ENCODE measurements at places on chromosomes 1 and 21.

DNA sequence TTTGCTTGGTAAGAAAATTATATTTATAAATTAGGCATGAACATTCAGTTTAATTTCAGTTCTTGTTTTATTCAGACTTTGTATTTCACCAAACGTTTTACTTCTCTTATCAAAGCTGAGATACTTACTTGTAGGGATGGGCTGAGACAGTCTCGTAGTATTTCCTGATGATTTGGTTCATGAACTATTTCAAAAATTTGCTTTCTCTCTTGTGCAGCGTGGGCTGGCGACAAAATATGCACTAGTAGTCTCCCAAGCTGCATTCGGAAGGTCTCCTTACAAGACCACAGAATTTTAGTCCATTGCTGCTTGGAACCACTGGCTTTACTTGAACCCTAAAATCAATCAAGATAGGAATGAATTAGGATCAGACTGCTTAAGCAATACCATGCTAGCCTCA lies 91.7 kb upstream of the GNG4 start:
- peak; percentile 31 for DNase-seq

GRCh38 chr1:13494025-13494424 lies 19.8 kb downstream of the LRRC38 start:
- DNase-seq: no peak

DNA sequence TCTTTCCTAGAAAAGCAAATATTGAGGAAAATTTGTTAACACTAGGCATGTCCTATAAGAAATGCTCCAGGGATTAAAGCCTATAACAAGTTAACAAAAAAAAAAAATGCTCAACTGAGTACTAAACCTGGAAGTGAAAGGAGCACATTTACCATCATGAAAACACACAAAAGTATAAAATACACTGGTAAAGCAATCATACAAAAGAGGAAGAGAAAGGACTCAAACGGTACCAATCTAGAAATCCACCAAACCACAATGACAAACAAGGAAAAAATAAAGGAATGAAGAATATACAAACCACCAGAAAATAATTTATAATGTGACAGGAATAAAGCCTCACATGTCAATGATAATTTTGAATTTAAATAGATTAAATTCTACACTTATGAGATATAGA lies 21.2 kb downstream of the CD1E start:
- no peak for DNase-seq

- DNase-seq: peak; percentile 52
These were observed 30.2 kb downstream of the PRDX6 start for GRCh38 chr1:173507205-173507846.

DNA sequence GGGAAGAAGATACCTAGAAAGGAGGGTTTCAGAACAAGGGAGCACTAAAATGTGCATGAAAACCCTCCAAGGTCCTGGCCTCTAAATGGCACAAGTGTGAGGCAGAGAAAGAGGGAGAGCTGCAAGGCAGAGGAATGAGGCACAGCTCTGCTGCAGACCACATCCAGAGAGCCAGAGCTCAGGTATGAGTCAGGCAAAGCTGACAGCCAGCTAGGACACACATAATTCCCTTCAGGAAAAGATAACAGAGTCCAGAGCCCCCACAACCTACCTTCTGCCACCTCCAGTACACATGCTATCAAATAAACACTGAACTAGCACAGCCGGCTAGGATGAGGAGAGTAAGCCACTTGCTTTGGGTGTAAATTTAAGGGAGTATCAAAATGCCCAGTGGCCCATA lies 62.2 kb downstream of the HSF2BP start:
- DNase-seq: peak; percentile 66

GRCh38 chr1:93734999-93735398 lies 53.4 kb upstream of the BCAR3 start:
- DNase-seq: no peak

DNA sequence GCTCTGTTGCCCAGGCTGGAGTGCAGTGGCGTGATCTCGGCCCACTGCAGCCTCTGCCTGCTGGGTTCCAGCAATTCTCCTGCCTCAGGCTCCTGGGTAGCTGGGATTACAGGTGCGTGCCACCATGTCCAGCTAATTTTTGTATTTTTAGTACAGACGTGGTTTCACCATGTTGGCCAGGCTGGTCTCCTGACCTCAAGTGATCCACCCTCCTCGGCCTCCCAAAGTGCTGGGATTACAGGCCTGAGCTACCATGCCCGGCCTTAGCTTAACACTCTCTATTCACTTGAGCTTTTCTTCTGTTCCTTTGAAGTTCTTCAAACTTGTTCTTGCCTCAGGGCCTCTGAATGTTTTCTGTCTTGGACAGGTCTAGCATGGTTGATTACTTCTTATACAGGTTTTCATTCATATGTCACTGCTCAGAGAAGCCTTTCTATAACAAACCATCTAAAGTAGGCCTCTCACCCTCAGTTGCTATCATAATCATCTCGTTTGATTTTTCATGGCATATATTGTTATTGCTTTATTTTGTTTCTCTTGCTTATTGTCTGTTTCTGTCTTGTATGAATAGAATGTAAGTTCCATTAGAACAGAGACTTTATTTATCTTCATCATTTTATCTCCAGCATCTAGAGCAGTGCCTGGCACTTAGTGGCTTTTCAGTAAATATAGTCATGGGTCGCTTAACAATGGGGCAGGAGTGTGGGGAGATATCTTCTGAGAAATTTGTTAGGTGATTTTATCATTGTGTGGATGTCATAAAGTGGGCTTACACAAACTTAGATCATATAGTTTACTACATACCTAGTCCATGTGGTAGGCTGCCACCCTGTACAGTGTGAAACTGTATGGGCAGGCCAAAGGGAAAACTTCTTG lies 12.1 kb downstream of the OSBPL9 start:
- no peak for DNase-seq

- no peak for DNase-seq
These were observed 11.7 kb upstream of the AK2 start for GRCh38 chr1:33048426-33048825.

- DNase-seq: no peak
These were observed 70.1 kb upstream of the CCDC190 start for GRCh38 chr1:162930976-162931560.

GRCh38 chr1:112515311-112516009 lies 6.7 kb downstream of the WNT2B start:
- DNase-seq: peak; percentile 77

DNA sequence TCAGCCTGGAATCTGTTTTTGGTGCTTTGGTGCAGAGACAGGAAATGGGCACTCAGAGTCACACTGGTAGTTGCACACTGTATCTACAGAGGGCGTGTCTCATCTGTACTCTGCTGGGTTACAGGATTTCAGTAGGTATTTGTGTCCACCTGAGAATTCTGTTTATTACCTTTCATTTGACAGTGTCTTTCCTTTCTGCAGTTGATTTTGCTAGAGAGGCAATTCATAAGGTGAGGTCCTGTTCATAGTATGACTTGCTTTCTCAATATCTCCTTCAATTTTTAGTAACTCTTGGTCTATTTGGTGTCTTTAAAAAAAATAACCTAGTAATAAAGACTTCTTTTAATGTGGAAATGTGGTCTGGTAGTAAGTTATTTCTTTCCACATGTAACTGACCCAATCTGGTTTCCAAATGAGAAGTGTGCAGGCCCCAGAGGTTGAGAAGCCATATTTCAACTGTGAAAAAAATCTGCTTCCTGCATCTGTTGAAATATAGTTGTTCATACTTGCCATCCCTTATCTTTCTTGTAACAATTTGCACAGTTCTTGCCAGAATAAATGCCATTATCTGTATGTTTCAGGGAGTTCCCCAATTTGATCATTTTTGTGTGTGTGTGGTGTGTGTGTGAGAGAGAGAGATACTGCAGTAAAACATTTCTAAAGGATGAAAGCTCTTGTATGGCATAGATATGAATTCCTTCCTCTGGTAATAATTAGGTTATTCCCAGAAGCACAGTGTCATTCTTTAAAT lies 78.4 kb upstream of the DNAJC6 start:
- no peak for DNase-seq

GRCh38 chr1:224377676-224378006 lies 21.0 kb downstream of the CNIH4 start:
- peak; percentile 52 for DNase-seq

GRCh38 chr1:99594205-99594604 lies 51.7 kb upstream of the PALMD start:
- no peak for DNase-seq

GRCh38 chr1:226541231-226541630 lies 7.3 kb upstream of the STUM start:
- no peak for DNase-seq

DNA sequence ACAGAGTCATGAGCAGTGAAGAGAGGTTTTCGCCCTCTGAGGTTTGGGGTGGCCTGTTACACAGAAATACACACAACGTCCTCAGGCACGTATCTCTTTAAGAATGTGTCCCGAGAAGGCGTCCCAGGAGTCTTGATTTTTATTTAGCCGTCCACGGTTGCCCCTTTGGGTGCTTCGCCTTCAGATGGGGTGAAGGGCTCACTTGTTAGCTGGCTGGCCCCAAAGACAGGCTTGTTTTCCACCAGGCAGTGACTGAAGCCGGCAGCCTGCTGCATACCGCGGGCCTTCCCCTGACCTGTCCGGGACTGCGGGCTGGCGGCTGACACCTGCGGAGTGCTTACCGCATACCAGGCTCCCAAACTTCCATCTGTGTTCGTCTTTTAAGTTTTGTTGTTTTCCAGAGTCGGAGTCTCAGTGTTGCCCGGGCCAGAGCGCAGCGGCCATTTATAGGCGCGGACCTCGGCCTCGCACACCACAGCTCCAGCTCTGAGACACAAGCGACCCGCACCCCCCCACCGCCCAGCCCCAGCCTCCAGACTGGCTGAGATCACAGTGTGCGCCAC lies 1.6 kb upstream of the ADARB1 start:
- DNase-seq: no peak

DNA sequence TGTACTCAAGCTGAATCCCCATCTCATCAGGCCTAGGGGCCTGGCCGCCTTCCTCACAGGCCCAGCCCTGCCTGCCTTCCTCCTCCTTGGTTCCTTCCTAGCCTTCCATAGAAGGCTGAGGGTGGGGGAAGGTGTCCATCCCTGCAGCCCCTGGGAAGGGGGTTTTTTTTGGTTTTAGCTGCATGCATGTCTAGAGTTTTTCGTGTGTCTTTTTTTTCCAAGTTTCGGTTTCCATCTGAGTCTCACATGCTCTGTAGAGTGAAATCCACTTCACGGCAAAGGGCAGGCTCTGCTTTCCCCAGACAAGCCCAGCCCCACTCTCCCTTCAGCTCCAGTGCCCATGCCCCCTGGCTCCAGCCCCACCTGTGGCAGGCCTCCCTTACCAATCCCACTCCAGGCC lies 32.1 kb downstream of the GRHL3 start:
- no peak for DNase-seq

DNA sequence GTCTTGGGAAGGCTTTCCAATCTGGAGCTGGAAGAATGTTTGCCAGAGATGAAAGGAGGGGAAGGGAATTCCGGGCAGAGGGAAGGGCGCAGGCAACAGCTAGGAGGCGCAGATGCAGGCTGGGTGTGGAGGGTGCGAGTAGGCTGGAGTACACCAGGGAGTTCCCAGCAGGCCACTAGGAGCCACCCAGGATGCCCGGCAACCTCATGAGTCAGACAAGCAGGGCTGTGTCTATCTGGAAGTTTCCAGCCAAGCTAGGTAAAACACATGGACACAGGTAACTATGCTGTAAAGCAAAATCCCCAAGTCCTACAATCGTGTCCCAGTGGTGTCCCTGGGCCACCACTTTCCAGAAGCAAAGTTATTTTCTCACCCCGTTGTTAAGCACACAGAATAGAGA lies 990 bp upstream of the NBL1 start:
- DNase-seq: no peak

- no peak for DNase-seq
These were observed 9.9 kb downstream of the CRP start for GRCh38 chr1:159704481-159704880.

DNA sequence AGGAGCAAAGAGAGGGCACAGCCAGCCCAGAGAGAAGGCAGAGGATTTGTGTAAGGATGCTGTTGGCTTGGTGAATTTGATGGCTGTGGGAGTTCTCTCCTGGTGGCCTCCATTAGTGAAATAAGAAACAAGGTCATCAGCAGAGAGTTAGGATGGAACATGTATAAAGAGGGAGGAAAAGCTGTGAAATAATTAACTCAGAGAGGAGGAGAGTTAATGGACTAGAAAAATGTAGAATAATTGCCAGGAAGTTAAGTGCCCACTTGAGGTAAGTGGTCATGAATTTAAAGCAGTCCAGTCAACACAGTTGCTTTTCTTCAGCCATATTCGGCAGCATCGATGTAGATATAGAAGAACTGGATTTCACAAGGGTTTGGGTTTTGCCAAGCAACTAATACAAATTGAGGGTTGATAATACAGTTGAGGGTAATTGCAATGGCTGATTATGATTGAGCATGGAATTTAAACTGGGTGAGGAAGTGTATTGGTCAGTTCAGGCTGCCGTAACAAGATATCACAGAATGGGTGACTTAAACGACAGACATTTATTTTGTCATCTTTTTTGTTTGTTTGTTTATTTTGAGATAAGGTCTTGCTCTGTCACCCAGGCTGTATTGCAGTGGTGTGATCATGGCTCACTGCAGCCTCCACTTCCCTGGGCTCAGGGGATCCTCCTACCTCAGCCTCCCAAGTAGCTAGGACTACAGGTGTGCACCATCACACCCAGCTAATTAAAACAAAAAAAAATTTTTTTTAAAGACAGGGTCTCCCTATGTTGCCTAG lies 31.7 kb upstream of the KLF17 start:
- DNase-seq: no peak

GRCh38 chr1:41977326-41977725 lies 58.6 kb upstream of the HIVEP3 start:
- no peak for DNase-seq

DNA sequence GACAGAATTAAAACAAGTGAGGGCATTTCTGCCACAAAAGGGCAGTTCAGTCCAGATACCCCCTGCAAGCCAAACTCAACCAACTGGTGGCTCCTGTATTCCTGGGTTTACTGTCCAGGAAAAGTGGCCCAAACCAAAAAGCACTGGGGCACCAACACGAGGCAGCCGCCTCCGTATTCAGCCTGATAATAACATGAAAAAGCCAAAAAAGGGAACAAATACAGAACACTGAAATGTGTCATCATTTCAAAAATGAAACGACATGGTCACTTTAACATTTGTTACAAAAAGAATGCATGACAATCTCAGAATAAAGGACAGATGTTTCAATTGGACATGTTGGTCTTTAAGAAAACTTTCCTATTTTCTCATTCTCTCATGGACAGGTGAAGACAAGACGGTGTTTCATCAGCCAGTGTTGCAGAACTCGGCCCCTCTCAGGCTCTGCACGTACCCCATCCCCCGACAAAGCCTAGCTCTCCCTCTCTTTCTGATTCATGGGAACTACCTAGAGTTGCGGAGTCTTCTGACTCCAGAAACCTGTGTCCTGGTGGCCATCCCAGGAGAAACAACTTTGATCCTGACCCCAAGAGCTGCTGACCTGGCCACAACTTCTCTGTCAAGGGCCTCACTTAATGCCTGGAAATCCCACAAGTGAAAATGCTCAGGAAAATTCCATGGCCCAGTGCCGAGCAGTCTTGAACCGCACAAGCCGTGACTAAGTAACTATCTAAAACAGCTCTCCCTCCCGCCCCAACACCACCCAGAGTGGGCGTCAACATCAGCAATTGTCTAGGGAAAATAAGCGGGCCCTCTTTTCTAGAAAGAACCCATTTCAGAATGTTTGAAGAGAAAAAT lies 27.1 kb downstream of the ZBTB17 start:
- DNase-seq: peak; percentile 88

- DNase-seq: no peak
These were observed 18.5 kb upstream of the C1orf21 start for GRCh38 chr1:184368354-184368753.
